Camera-type eye (tissue), 1 donor: ENCODE measurements at places on chromosomes 11 and 22. TPM values are rescaled to one million over a fixed set of nuclear protein-coding genes. Genes with fewer than 3 reads are reported as not detected.

The P2RY6 gene
- total RNA-seq = 0.44 TPM

The OR2AG2 gene
- 0.16 TPM for total RNA-seq

The KLHDC7B gene
- total RNA-seq = 0.05 TPM

The RTN4RL2 gene
- 0.93 TPM for total RNA-seq

The EML3 gene
- 43.8 TPM for total RNA-seq

The OR4C11 gene
- not detected for total RNA-seq

The APOBEC3G gene
- 6.5 TPM for total RNA-seq

The TMEM9B gene
- total RNA-seq = 46.2 TPM

The ELFN2 gene
- 7.0 TPM for total RNA-seq

The MUC6 gene
- not detected for total RNA-seq

The GLYAT gene
- not detected for total RNA-seq

The PNPLA5 gene
- total RNA-seq = 0.16 TPM

The ROM1 gene
- 86.4 TPM for total RNA-seq

The APOBEC3B gene
- total RNA-seq = 1.8 TPM

The DENND6B gene
- total RNA-seq = 16.9 TPM

The NTM gene
- 81.8 TPM for total RNA-seq

The MUC5AC gene
- 0.16 TPM for total RNA-seq

The MRGPRX3 gene
- total RNA-seq = not detected

The CHRNA10 gene
- 0.88 TPM for total RNA-seq

The ZDHHC8 gene
- 42.6 TPM for total RNA-seq

The RAB39A gene
- total RNA-seq = 16.5 TPM

The ALDH3B2 gene
- 0.55 TPM for total RNA-seq

The GRM5 gene
- total RNA-seq = 13.1 TPM

The SF3B2 gene
- 125 TPM for total RNA-seq

The PARVB gene
- total RNA-seq = 22.0 TPM

The CASP5 gene
- not detected for total RNA-seq

The PATE2 gene
- not detected for total RNA-seq

The FANCF gene
- 21.4 TPM for total RNA-seq

The TEAD1 gene
- total RNA-seq = 121 TPM

The OR5D14 gene
- not detected for total RNA-seq

The PHF21B gene
- total RNA-seq = 13.1 TPM

The RAB36 gene
- total RNA-seq = 8.3 TPM
